Activated T-helper 1 cell treated with anti-CD3 and anti-CD28 coated beads, Interleukin-2, amount 50 U/mL, for 16 hours (primary cell): ENCODE measurements at places on chromosomes 5 and 9.

DNA sequence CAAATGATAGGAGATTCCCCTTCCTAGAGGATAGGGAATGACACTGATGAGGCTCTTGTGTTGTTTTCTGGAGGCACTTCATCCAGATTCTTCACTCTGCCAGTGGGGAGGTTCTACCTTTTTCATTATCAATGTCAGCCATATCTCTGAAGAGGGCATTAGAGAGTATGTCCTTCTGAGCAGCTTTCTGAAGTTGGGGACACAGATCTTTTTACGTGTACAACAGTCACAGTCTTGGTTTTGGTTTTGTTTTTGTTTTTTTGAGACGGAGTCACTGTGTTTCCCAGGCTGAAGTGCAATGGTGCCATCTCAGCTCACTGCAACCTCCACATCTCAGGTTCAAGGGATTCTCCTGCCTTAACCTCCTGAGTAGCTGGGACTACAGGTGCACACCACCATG is 22.6 kb downstream of the CENPH start:
- DNase-seq = no peak

DNA sequence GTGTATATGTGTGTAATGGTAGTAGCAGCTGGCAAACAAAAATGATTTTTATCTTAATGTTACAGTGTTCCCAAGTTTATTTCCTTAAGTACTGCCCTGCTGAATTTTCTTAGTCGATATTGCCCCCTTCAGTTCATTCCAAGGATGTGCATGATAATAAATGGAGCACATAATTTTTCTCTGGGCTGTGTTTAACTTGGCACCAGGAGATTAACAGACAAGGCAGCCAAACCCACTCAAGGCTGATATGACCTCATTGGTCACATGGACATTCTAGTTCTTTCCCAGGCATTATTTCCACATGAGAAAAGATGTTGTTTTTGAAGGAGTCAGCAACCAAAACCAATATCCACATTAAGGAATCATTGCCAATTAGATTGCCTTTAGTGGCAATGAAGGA is 61.8 kb downstream of the COX7C start:
- no peak for DNase-seq

DNA sequence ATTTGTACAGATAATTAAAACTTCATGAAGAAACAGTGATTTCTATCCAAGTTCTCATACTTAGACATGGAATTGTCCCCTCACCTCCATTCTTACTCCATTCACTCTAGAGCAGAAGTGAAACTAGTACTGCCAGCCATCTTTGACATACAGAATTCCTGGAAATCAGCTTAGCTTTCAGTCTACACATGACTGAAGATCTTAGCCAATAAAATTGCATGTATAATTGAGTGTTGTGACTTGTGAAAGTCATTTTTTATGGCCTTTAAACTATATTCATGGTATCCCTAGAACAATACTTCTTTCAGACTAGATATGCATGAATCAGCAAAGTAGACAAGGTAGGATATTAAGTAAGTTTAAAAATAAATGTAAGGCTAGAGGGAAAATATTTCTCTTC is 705.2 kb upstream of the ZNF608 start:
- no peak for DNase-seq

- no peak for DNase-seq
Measured at GRCh38 chr5:181131514-181131913, 545 bp upstream of the OR2V1 start.

GRCh38 chr5:14401639-14402038 is 180.0 kb upstream of the OTULINL start:
- DNase-seq = no peak

- no peak for DNase-seq
Measured at GRCh38 chr5:156147944-156148285, 179.0 kb upstream of the SGCD start.

DNA sequence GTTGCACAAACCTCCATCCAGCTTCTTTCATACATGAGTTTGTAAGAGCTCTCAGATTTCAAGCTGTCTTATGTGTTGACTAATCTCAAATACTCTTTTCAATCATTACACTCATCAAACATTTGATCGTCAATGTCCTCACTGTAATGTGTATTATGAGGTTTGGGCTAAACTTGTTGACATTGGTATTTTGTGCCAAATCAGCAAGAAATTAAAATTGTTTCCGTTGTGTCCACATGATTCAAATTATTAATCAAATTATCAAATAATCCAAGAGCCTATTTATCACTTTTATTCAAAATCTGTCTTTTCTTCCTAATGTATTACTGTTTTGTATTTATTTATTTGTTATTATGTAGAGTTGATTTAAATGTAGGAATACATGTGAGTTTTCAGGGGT is 283.4 kb downstream of the GAS1 start:
- no peak for DNase-seq

- DNase-seq = no peak
Measured at GRCh38 chr5:124956471-124957029, 210.1 kb upstream of the ZNF608 start.

GRCh38 chr5:153515301-153515700 is 24.8 kb downstream of the GRIA1 start:
- no peak for DNase-seq

- no peak for DNase-seq
Measured at GRCh38 chr5:6372251-6373080, 5.9 kb downstream of the MED10 start.

DNA sequence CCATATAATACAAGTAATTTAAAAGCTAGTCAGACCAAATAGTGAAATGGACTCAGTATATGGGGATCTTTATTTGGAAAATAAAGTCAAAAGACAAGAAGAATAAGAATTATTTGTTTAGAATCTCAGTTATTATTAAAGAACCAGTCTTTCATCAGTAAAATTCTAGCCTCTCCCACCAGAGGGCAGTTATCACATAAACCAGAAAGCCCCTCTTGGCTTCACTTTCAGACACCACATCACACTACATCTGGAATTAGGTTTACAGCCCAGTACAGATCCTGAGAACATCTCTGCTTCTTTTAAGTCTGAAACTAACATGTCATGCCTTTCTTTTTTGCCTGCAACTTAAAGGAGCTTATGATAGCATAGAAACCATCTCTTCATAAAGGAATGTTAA is 12.2 kb upstream of the HSPB3 start:
- DNase-seq = no peak

DNA sequence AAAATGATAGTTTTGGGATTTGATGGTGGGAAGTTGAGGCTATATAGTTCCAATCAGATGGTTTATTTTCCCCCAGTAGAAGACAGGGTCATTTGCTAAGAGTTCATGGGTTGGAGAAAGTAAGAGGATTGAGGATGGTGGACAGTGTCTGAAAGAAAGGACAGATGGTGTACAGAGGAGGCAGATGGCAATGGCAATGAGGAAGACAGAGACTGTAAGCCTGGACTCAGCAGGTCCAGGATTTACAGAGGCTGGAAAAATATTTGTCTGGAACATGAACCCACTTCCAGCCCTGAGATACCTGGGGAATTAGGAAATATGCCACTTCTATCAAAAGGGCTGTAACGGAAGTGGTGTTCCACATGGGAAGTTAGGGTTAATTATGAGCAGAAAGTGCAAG is 84.5 kb downstream of the PCSK1 start:
- DNase-seq = no peak

DNA sequence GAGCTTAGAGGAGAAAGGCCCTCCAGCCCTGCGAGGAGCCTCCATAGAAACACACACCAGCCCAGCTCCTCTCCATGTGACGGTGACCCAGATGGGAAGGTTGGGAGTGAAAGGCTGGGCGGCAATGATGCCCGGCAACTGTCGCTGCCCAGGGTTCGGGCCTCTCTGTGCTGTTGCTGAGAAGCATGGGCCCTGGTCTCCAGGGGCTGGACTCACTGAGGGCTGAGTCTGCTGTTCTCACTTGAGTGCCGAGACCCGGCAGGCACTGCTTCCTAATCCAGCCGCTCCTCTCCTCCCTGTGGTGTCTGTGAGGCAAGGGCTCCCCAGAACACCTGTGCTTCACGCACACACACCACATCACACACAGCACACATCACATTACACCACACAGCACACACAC is 493.6 kb downstream of the GADD45G start:
- no peak for DNase-seq

- no peak for DNase-seq
Measured at GRCh38 chr5:74535926-74536325, 104.6 kb downstream of the ENC1 start.

GRCh38 chr9:84554069-84554664 is 115.4 kb upstream of the NTRK2 start:
- DNase-seq = no peak

DNA sequence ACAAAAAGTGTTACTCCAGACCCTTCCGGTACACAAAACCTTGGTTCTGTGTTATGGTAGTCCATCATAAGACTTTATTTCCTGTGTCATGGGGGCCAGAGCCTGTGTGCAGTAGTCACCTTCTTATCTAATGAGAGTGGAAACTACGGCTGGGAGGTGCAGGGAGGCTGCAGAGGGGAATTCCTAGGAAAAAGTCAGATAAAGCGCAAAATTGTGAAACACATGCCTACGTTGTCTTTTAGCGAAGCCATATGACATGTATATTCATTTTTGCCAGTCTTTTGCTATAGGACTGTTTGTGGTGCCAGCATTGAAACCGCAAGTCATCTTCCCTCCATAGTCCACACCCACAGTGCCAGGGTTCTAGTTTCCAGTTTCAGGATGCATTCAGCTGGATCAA is 80.7 kb downstream of the PPARGC1B start:
- no peak for DNase-seq

- no peak for DNase-seq
Measured at GRCh38 chr5:150147670-150148069, 8.0 kb downstream of the PDGFRB start.

GRCh38 chr9:30771163-30771708 is 1613.2 kb upstream of the ACO1 start:
- DNase-seq = no peak

DNA sequence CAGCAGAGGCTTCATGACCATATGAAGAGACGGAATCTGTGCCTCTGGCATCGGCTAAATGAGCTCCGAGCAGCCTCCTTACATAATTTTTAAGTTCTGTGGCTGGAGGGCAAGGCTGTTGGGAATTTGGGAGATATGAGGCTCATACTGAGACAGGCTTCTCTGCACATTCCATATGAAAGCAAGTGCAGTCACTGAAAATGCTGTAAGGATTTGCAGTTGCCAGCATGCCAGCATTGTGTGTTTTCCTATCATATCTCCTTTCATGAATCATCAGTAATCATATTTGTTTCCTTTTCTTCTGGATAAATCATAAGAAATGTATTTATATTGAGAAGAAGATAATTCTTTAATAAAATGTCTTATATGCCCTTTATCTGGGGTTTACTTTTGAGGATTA is 775.4 kb downstream of the SEMA5A start:
- no peak for DNase-seq

GRCh38 chr5:154409230-154409840 is 36.5 kb upstream of the SAP30L start:
- DNase-seq = no peak

DNA sequence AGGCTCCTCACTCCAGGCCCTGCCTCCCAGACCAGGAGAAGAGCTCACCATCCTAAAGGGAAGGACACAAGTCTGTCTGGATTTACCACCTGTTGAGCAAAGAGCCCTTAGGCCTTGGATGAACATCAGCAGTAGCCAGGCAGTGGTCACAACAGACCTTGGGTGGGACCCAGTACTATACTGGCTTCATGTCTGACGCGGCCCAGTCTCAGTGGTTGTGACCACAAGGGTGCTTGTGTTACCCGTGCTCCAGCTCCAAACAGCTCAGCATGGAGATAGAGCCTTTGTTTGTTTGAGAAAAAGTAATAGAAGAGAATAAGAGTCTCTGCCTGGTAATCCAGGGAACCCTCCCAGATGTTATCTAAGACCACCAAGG is 617.4 kb downstream of the BRINP1 start:
- DNase-seq = no peak

DNA sequence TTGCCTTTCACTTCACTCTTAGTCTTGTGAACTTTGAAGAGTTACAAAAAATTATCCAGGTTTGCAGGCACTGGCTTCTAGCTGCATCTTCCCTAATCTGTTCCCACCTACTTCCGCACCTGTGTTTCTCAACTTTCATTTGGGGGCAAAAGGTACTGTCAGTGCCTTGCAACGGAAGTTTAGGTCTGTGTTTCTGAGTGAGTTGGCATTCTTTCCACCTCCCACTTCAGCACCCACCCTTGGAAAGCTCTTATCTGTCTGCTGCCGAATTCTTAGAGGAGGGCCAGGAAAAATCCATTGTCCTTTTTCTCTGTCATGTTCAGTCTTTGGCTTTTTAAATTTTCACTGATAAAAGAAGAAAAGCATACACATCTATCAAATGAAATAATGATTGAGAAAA is 89.7 kb upstream of the RASGRF2 start:
- DNase-seq = no peak

GRCh38 chr5:83312663-83313062 is 158.9 kb upstream of the VCAN start:
- DNase-seq = no peak

GRCh38 chr9:20749496-20750198 is 65.6 kb downstream of the FOCAD start:
- no peak for DNase-seq

GRCh38 chr9:78707481-78707991 is 410.6 kb downstream of the PSAT1 start:
- no peak for DNase-seq

DNA sequence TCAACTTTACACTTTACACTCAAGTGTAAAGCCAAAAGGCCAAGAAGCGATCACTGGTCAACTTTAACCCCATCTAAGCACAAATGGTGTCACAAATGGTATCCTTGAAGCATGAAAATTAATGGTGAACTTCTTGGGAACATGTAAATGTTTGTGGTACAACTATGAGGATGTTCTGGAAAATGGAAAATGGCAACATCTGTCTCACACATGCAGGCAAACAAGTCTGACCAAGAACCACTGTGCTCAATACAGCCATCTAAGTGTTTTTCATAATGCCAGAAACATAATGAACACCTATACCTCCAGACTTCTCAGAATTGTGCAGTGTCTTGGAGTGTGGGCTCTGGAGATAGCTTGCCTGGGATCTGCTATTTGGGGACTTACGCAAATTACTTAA is 171.0 kb downstream of the GLIS3 start:
- DNase-seq = no peak

DNA sequence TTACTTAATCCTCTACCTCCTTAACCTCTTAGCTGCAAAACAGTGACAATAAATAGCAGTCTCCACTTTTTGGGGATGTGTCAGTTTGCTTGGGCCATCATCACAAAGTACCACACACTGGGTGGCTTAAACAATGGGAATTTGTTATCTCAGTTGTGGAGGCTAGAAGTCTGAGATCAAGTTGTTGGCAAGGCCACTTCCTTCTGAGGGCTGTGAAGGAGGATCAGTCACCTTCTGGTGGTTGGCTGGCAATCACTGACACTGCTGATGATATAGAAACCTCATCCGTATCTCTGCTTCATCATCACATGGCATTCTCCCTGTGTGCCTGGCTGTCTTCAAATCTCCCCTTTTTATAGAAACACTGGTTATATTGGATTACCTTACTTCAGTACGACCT is 187.1 kb upstream of the TBC1D2 start:
- no peak for DNase-seq

DNA sequence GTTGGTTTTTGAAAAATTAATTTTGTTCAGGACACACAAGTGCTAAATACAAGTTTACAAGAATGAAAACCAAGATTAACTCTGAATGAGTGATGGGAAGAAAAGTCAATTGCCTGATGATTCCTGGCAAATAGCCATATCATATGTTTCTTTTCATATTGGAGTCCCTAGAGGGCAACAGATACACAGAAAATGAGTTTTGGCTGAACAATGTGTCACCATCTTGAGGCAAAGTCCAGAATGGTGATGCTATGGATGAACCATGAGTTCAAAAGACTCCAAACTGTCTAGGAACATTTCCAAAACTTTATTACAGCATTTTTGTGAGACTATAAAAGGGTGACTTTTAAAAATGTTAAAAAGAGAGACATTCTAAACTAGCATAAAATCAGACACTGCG is 382.9 kb downstream of the TMEM161B start:
- no peak for DNase-seq

GRCh38 chr9:95175523-95175922 is 142.0 kb downstream of the FANCC start:
- DNase-seq = no peak
